ENCODE measurements at places on chromosomes 2 and 18.
A peak's percentile ranks its signal among the peaks of the same experiment; 100 is the strongest.

GRCh38 chr18:46199515-46200147 lies 95.4 kb downstream of the HAUS1 start:
- DNase-seq: no peak

- DNase-seq: no peak
Observed at GRCh38 chr2:17587469-17587868, 47.0 kb downstream of the VSNL1 start.

GRCh38 chr2:33589444-33589843 lies 9.7 kb downstream of the FAM98A start:
- no peak for DNase-seq

DNA sequence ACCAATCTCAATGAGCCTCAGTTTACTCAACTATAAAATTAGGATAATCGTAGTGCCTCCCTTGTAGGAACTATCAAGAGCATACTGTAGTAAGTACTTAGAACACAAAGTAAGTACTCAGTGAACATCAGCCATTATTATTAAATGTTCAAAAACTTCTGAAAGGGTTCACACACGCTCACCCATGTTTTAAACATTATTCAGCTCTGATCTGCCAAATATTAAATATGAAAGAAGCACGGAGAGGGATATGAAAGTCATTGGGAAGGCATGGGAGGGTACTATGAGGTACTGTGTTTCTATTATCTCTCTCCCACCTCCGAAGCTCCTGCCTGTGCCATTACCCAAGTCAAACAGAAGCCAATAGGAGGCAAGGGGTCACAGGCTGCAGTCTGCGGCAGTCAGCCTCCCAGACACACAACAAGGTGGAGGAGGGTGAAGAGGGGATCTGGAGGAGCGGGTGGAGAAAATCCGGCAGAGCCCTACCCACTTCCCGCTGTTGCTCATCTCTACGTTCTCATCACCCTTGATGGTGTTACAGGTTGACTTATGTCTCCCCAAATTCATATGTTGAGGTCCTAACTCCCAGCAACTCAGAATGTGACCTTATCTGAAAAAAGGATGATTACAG lies 2.0 kb upstream of the TBC1D8 start:
- DNase-seq: no peak

DNA sequence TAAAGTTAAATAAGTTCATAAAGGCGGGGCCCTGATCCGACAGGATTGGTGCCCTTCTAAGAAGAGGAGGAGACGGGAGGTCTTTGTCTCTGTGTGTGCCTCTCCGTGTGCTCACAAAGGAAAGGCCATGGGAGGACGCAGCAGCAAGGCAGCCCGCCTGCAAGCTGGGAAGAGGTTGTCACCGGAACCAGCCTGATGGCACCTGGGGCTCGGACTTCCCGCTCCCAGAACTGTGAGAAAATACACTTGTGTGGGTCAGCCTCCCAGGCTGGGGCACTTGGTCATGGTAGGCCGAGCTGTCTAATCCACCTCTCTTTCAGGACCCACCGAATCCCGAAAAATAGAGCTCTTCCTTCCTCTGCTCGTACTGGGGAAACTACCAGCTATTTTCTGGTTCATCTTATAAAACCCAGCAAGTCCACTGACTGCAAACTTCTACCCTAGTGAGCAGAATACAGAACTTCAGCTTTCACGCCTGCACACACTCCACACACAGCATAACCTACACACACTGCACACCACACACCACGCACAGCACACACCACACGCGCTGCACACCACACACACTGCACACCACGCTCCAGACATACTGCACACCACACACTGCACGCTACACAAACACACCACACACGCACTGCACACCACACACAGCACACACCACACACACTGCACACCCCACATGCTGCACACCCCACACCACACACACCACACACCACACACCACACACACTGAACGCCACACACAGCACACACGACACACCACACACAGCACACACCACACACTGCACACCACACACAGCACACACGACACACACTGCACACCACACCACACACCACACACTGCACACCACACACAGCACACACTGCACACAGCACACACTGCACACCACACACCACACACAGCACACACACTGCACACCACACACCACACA lies 58.1 kb downstream of the ASB1 start:
- DNase-seq: no peak

- DNase-seq: peak; percentile 37
Observed at GRCh38 chr2:32274289-32274688, 3.4 kb upstream of the YIPF4 start.
